ENCODE measurements at places on chromosomes 4 and X.

DNA sequence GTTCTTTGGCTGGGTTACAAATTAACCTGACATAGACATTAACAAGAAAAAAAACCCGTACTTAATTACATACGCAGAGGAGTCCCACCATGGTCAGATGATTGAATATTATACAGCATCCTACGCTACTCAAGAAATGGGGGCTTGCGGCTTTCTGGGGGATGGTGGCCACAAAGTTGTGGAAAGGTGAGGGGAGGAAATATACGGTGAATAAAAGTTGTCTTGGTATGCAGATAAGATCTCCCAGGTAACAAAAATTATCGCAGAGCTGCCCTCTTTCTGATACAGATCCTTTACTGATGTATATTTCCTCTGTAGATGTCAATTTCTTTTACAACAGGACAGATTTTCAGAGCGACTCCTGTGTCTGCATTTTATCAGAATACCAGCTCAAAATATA lies 890 bp downstream of the DCAF16 start:
- no peak for DNase-seq

GRCh38 chrX:114334473-114334982 lies 249.4 kb upstream of the HTR2C start:
- no peak for DNase-seq

GRCh38 chr4:185995665-185996064 lies 73.3 kb upstream of the TLR3 start:
- no peak for DNase-seq

DNA sequence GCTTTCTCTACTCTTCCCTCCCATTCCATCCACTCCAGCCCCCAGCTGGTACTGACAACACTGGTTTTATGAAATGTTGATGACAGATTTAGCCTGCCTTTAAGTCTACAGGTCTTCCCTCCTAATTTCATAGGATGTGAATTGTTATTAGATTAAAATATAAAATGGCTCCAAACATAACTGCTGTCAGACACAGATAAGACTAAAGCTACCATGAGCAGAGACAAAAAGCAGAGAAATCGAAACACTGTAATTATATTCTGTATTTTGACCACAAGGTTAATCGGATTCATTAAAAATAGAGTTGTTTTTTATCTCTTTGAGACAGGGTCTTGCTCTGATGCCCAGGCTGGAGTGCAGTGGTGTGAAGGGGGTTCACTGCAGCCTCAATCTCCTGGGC lies 28.3 kb downstream of the SEC24D start:
- no peak for DNase-seq

- DNase-seq: no peak
Observed at GRCh38 chr4:65670331-65671031, at the start of gene EPHA5. EPHA5 (minus strand) TSS chr4:65670489; CDS start chr4:65669742, 747 bp downstream.

GRCh38 chrX:70509078-70509477 lies 64.4 kb downstream of the DLG3 start:
- no peak for DNase-seq

All from activated effector memory CD4-positive, alpha-beta T cell treated with anti-CD3 and anti-CD28 coated beads, Interleukin-2, amount 50 U/mL, for 16 hours (primary cell).